HS-5 (cell line): ENCODE measurements at places on chromosomes 6 and 20.

DNA sequence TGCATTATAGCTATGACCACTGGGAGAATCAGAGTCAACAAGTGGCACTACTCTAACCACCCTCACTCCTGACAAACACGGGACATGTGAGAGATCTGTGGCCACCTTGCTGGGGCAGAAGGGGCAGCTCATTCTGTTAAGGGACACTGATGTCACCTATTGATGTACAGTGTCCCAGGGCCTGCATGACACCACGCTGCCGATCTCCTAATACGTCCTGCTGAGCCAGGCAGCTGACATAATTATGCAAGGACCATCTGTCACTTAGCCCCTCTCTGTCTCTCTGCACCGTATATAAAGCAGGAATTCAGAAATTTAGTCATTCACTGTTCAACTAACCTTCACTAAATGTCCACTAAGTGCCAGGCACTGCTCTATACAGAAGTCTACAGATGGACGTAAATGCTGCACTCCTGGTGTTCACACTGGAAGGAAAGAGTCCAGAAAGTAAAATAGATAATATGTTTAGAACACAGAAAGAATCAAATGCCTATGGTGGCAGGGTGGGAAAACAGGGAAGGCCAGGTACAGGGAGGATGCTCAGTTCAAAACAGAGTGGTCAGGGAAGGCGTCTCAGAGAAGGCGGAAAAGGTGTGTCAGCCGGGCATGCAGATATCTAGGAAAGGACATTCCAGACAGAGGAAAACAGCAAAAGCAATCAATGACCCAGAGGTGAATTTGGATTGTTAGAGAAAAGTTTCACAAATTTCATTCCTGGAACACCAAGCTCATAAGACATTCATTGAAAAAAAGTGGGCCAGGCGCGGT is 173.8 kb downstream of the ZNF217 start:
- DNase-seq, result no peak

DNA sequence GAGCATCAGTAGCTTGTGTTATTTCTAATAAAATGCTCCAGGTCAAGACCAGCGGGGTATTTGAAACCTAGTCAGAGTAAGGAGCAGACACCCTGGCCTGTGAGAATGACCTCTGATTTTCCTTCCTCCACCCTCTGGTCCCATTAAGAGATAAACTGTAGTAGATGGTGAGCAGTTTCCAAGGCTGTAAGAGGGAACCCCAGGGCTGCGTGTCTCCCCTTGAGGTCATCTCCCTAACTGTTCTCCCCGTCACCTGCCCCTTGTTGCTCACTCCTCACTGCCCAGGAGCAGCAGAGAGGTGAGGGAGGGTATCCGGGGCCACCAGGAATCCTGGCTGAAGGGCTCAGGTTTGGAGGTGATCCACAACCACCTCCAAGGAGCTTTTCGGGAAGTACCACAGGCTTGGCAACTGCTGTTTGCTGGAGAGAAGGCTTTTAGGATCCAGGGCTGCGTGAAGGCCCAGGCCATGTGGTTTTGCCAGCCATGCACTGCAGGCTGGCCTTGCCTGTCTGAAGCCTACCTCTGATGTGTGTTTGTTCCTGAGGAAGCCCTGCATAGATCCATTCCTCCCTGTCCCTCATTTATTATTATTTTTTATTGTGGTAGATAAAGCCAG is 62.5 kb downstream of the RREB1 start:
- DNase-seq, result no peak

- DNase-seq, result no peak
Measured at GRCh38 chr6:170127151-170127550, 163.7 kb downstream of the DLL1 start.

- DNase-seq, result no peak
Measured at GRCh38 chr20:33812908-33813462, 1.8 kb downstream of the CHMP4B start.

DNA sequence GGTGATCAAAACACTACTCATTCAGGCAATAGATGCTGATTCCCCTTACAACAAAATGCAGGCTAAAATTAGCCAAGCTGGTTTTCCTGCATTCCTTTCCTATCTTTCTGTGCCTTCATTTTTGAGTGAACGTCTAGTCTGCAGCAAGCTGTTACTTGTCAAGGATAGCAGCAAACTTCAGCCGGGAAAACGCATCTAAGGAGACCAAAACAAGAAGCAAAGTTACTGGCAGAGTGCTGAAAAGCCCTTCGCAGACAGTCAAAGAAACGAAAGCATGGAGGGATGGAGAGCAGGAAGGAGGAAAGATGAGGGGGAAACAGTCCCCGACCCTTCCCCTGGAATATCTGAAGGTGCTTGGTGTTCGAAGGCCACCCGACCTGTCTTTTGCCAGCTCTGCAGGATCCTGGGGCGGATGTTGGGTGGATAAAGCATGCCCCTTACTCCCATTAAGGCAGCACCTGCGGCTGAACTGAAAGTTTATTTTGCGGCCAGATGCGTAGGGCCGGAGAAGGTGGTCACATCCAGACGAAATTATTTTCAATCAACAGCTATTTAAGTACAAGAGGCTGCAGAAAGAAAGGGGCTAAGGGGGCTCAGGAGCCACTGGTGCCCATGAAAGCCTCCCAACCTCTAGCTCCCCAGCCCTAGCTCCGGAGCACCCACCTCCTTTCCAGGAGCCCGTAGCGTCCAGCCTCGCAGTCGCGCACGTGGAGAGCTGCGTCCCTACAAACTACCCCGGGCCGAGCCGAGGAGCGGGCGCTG is 538 bp downstream of the FERMT1 start:
- DNase-seq, result no peak

DNA sequence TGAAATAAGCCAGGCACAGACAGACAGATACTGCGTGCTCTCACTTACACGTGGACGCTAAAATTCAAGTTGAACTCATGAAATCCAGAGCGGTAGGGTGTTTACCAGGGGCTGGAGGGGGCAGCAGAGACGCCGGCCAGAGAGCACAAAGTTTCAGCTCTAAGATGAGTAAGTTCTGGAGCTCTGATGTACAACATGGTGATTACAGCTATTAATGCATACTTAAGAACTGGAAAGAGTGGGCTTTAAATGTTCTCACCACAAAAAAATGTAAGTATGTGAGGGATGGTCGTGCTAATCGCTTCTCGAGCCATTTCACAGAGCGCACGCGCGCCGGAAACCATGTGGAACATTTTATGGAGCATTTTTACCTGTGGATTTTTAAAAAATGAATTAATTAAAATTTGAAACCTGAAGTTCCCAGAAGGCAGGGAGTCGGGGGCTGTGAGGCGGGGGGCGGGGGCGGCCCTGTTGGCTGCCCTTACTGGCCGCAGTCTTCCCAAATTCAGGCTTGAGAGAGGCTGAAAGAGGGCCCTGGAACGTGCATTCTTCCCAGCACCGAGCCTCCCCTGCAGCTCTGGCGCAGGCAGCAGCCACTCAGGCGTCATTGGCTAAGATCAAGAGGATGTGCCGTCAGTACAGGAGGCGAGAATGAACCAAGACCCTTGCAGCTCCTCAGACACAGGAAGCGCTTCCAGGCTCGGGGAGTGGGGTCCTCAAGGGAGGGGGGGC is 8.5 kb upstream of the SLCO4A1 start:
- no peak for DNase-seq

DNA sequence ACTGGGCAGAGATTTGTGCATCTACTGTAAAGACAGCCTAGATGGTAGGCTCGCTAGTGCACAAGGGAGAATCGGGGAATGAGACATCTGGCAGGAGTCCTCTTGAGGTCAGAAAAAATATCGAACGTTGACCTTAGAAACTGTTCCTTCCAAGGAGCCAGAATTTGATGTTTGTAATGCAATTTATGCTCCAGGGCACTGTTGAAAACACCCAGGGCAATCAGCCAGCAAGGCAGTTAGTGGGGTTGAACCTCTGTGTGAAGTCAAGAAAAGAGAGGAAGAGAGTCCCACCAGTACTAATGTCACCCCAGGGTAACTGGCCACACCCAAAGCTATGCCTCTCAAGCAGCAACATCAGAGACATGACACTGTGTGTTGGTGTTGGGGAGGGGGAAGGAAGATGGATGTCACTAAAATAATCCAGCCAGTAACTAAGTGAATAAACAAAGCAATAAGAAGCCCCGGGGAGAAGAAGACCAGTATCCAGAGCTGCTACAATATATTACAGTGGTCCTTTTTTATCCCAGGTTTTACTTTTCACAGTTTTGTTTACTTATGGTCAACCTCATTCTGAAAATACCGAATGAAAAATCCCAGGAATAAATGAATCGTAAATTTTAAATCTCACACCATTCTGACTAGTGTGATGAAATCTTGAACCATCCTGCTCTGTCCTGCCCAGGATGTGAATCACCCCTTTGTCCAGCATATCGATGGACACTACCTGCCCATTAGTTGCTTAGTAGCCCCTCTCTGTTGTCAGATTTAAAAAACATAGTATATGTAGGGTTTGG is 32.9 kb upstream of the PDE10A start:
- no peak for DNase-seq

GRCh38 chr20:22984606-22985005 is 50.5 kb upstream of the SSTR4 start:
- no peak for DNase-seq
